ENCODE measurements at places on chromosomes 5 and 9. TPM values are rescaled to one million over a fixed set of nuclear protein-coding genes. Genes with fewer than 3 reads are reported as not detected.

Gene PHF24
- 0.30 TPM for total RNA-seq

Gene ZNF883
- total RNA-seq: 1.2 TPM

Gene CATSPER3
- total RNA-seq: not detected

Gene CCL27
- total RNA-seq: 0.59 TPM

Gene PDZD2
- under 0.01 TPM for total RNA-seq

Gene RMRP
- total RNA-seq: 680 TPM

Gene PCDHB8
- total RNA-seq: 0.89 TPM

Gene ZNF366
- 0.05 TPM for total RNA-seq

Gene CYLC2
- total RNA-seq: not detected
